ENCODE measurements at places on chromosomes 6 and 20.
A peak's percentile ranks its signal among the peaks of the same experiment; 100 is the strongest.

GRCh38 chr6:33061987-33062386 is 11.5 kb downstream of the HLA-DPA1 start:
- DNase-seq: peak; percentile 58

GRCh38 chr20:41094353-41095055 is 42.8 kb upstream of the PLCG1 start:
- DNase-seq: peak; percentile 30

GRCh38 chr6:145110109-145110508 is 625.2 kb downstream of the EPM2A start:
- no peak for DNase-seq

GRCh38 chr20:44819936-44820335 is 9.6 kb upstream of the RIMS4 start:
- no peak for DNase-seq

DNA sequence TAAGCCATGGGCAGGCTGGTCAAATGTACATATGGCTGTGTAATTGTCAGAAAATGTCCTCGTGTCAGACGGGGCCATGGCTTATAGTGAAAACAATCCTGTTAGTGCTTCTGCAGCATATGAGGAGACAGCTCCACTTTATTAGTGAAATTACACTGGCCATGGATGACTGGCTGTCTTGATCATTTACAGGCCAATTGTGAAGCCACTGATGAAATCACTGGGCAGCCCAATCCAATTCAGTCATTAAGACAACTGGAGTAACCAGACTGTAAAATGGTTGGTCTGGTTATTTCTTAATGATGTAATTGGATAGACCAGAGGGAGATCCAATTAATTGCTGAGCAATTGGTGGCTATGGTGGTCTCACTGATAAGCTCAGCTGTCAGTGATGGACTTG is 749.5 kb downstream of the KIF16B start:
- no peak for DNase-seq

- no peak for DNase-seq
Observed at GRCh38 chr6:113402544-113402943, 454.6 kb upstream of the MARCKS start.

- DNase-seq: no peak
Observed at GRCh38 chr6:6643398-6643797, 54.9 kb downstream of the LY86 start.

- DNase-seq: peak; percentile 67
Observed at GRCh38 chr6:54193560-54193959, 82.3 kb downstream of the MLIP start.

GRCh38 chr6:56851541-56852259 is 103.2 kb upstream of the BEND6 start:
- DNase-seq: peak; percentile 94

- no peak for DNase-seq
Observed at GRCh38 chr6:154433477-154434241, 76.8 kb downstream of the CNKSR3 start.

GRCh38 chr6:119052292-119052889 is 26.1 kb downstream of the FAM184A start:
- DNase-seq: no peak

GRCh38 chr6:169527306-169527705 is 174.5 kb downstream of the WDR27 start:
- DNase-seq: no peak

- no peak for DNase-seq
Observed at GRCh38 chr20:7463290-7463689, 477.0 kb downstream of the HAO1 start.

GRCh38 chr20:37773291-37773826 is 79.5 kb downstream of the CTNNBL1 start:
- DNase-seq: peak; percentile 62

- peak; percentile 38 for DNase-seq
Observed at GRCh38 chr6:38068854-38069590, 249.5 kb downstream of the ZFAND3 start.

- peak; percentile 18 for DNase-seq
Observed at GRCh38 chr6:122610690-122611455, 668 bp downstream of the PKIB start.

GRCh38 chr20:47454298-47455132 is 47.2 kb upstream of the NCOA3 start:
- no peak for DNase-seq

DNA sequence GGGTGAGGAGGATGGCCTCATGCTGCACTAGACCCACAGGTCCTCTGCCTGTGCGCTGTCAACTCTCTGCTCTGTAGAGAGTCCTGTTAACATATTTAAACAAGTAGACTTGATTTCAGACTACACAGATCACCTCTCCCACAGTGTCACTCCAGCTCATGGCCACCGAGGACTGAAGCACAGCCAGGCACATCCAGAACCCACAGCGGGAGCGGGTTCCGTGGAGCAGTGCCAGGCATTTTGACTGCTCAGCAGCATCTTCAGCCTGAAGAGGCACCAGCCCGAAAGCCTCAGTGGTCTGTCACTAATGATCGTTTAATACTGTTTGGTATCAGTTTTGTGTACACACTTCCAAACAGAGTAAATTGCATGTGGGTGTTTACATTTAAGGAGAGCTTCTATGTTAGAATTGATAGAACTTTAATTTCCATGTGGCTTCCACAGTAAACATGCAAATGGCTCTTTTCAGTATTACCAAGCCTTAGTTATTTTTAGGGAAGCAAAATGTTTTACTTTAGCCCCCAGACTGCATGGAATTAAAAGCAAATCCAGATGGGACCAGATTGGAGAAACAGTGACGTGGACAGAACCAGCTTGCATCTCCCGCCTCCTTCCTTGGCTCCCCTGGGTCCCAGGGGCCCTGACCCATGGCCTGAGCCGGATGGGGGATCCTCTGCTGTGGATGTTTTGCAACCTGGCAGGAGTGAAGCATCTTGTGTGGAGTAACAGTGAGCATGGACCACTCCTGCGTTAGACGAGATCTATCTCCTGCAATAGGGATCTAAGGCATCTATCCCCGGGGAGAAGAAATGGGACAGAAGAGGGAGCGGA is 196.7 kb upstream of the CDH4 start:
- DNase-seq: peak; percentile 8

DNA sequence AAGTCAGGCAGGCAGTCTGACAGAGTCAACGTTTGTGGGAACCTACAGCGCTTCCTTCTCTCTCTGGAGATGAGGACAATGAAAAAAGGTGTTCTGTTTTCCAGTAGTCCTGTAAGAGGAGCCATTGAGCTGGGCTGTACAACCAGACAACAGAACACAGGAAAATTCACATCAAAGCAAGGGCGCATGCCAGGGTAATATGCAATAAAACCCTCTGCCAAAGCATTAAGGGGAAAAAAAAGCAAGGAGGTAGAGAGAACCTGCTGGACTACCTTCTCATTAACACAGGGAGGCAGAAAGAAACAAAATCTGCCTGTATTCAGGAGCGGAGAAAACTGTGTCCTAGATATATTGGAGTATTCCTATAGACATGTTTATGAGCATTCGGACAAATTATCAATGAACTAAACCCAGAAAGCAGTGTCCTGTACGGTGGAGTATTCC is 1.3 kb downstream of the RNF24 start:
- DNase-seq: peak; percentile 91

DNA sequence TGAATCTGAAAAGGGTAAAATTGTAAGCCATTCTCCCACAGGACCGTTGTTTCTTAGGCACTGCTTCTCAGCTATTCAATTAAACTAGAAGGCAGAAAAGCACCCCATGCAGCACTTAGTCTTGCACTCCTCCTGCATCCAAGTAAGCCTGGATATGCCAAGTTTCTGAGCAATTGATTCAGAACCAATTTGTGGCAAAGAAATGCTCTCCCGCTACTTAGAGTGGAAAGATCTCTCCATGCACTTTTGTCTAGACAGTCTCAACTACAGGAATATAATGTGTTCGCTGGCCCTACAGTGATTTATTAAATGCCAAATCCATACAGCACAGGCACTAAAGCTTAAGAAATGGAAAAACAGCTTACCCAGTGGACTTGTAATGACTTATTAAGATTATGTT is 338.5 kb downstream of the HACE1 start:
- peak; percentile 33 for DNase-seq

- no peak for DNase-seq
Observed at GRCh38 chr6:20769631-20770030, 235.4 kb downstream of the CDKAL1 start.

DNA sequence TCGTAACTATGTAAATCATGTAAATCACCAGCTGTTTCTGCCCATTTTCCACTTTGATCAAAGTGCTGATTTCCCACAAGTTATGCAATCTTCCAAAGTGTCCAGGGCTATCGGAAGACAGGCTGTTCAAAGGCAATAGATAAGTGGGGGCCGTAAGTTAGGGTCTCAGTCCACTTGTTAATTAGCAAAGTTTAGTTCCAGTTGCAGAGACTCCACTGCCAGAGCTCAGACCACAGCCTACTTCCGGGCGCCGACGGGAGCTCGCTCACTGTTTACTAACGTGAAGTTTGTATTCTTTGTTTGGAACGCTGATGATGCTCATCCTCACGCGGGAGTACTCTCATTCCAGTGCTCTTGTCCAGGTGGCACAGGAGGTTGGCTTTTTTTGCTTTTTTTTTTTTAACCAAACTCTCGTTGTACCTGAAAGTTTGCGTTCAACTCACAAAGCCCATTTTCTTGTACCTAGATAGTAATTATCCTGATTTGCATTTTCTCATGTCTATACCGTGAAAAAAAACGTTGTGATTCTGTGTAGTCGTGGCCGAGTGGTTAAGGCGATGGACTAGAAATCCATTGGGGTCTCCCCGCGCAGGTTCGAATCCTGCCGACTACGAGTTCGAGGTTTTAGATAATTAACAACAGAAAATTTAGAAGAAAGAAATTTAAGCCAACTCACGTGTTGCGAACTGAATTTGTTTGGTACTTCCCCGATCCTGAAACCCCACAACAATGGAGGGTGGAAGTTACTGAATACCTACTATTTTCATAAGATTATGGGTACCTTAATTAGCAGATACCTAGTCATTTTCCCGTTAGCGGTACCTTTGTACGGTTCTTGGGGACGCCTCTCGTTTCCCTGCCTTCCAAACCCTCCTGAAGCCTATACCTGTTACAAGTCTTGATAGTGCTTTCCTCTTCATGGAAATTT is 29.9 kb upstream of the ZNF184 start:
- peak; percentile 65 for DNase-seq

- no peak for DNase-seq
Observed at GRCh38 chr6:137403855-137404254, 90.3 kb downstream of the OLIG3 start.

DNA sequence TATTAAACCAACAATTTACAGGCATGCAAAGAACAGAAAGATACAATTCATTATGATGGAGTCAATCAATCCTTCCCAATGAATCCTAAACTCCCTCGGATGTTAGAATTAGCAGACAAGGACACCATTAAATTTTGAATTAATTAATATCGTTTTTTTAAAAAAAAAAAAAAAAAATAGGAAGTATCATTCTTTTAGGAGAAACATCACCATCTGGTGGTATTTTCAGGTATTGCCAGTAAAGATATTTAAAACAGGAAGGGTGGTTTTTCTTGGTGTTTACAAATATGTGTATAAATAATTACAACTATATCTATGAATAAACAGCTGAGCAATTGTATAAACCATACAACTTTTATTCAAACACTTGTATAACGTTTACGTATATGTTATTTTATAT is 564.4 kb downstream of the HAO1 start:
- no peak for DNase-seq

- DNase-seq: no peak
Observed at GRCh38 chr20:59770851-59771250, 162.6 kb downstream of the SYCP2 start.

DNA sequence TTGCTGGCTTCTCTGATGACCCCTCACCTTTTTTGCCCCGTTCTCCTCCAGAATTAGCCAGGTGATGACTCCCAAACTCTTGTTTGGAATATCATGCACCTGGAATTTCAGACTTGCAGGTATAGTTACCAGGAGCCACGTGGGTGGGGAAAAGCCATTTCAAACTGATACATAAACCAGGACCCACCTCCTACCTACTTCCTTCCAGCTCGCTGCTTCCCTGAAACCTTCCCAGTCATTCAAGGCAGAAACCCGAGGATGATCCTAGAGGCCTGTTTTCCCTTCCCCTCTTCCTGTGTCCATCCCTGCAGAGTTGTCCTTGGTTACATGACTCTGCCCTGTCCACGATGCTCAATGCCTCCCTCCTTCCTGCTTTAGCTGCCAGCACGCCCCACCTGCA is 101.9 kb downstream of the MTHFD1L start:
- DNase-seq: no peak

DNA sequence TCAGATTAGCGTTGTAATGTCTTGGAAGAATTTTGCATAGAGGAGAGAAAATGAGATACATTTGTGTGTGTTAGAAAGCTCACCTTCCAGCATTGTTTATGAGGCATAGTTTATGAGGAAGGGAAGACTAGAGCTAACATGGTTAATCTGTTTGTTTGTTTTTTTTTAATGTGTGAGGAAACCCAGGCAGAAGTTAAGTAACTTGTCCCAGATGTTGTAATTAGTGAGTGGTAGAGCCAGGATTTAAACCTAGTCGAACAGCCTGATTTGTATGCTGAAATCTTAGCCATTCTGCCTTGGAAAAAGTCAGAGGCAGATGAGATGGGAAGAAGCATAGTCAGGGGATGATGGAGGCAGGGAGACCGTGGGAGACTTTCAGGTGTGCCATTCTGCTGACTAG is 29.1 kb downstream of the NDUFAF5 start:
- no peak for DNase-seq

DNA sequence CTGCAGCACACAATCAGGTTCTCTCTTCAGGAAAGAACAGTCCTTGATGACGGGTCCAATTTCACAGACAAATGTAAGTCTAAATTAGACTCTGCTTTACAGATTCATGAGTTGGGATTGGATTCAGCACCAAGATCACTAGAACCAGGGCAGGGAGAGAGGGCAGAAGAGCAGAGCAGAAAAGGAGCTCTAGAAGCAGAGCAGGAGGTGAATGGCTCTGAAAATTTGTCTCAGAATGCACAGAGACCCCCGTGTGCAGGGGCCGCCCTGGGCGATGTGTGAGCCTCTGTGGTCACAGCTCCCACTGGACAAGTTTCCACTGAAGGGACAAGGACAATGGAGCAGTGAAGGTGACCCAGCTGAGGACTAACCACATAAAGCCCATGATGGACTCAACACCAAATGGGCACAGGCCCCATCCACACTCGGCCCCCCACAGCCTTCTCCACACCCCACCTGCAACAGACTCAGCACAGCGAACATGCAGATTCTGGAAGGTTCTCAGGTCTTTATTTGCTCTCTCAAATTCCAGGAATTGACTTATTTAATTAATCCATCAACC is 3.5 kb downstream of the HLA-B start:
- no peak for DNase-seq

DNA sequence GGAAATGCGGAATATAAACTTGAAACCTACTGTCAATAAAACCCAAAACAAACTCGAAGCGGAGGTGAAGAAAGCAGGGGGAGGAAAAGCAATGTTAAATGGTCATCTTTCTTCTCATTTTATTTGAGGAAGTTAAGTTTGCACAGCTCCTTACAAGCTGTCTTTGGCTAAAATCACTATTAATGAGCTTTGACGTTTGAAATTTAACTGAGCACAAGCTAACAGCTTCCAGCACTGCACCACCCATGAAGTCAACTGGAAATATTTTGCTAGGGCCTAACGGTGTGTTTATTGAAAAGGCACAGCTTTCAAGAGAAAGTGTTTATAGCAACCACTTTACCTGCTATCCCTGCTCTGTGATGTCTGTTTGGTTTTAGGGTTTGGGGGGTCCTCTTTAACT is 103.8 kb downstream of the PKHD1 start:
- DNase-seq: no peak
